ENCODE measurements at places on chromosomes 7 and 10.

GRCh38 chr10:49751216-49751615 is 10.9 kb downstream of the OGDHL start:
- DNase-seq: no peak

GRCh38 chr10:89479771-89480446 is 55.5 kb downstream of the SLC16A12 start:
- peak; percentile 46 for DNase-seq

DNA sequence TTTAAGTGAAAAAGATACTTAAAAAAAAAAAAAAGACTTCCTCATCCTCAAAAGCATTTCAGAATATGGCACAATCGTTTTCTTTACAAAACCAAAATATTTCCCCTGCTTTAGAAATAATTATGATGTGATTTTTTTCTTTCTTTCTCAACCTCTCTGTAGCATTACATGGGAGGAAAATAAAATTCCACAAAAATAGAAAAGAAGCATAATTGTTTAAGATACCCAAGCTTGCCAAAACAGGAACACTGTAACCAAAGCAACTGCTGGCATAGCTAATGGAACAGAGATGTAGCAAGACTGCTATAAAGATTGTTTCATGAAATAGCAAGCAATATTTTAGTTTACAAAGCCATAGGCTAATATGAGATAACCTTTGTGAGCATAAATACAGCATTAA is 75.6 kb upstream of the GPR22 start:
- no peak for DNase-seq

DNA sequence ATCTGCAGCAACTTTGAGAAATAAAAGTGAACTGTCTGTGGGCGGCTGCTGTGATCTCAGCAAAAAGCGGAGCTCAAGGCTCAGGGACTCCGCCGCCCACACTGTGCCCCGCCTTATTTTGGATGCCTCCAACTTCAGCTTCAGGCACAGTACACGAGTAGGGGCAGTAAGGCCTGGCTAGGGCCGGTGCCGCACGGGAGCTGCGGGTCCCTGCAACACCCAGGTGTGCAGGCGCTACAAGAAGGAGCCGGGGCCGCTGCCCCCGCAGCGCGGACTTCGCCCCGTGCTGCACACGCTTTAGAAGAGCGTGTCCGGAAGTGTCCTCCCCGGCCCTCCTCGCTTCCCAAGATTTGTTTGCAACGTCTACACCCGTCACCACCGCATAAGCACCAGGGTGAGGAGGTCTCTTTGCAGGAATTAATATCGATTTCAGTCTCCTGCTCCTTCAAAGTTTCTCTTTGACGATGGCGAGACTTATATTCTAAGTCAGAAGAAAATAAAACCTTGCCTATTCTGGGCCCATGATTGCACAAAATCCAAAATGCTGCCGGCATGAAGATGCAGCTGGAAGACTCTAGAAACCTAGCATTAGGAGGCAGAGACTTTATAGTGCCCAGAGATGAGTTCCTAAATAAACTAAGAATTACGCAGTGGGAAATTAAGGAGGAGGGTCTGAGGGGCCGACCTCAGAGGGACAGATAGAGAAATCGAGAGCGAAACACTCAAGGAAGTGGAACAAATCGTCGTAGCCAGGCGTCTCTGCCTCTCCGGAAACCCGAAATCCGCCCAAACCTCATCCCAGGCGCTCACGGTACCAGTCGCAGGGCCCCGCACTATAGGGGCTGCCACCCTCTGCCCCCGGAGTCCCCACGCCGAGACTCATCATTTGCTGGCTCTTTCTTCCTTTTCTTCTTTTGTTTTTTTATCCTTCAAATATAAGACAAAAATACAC is 6.4 kb downstream of the VAX1 start:
- DNase-seq: no peak

- DNase-seq: no peak
Measured at GRCh38 chr7:23473844-23474093, 3.5 kb upstream of the IGF2BP3 start.

- no peak for DNase-seq
Measured at GRCh38 chr7:135914346-135914745, 62.8 kb downstream of the MTPN start.

DNA sequence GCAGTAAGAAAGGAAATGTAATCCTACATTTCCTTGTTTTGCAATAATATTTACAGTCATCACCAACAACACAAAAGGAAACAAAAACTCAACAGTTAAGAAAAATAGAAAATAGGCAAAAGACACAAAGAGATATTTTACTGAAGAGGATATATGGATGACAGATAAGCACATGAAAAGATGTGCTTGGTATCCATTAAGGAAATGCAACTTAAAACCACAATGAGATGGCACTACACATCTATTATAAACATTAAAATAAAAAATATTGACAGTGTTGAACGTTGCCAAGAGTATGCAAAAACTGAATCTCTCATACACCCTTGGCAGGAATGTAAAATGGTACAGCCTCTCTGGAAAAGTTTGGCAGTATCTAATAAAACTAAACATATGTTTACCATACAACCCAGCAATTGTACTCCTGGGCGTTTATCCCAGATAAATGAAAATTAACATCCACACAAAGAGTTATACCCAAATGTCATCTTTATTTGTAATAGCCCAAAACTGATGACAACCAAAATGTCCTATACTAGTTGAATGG is 5.4 kb downstream of the CEP41 start:
- DNase-seq: no peak

- DNase-seq: no peak
Measured at GRCh38 chr10:71726580-71727104, 7.1 kb upstream of the C10orf105 start.

DNA sequence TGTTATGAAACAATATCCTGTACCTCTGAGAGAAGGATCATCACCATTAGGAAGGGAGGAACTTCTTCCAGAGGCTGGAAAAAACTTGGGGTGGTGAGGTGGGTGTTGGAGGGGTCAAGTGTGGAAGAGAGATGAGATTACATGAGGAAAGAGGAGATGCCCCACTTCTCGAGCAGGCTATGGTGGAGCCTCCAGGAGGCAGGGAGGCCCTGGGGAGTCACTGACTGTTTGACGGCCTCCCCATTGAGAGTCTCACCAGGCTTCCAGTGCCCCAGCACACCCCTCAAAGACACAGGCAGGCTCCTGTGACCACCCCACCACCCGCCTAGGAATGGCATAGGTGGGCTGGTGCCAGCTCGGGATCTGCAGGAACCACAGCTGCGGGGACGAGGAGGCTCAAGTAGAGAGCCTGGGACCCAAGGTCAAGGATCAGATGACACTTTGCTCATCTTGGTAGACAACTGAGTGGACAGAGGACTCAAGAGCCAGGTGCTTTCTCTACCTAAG is 185.3 kb upstream of the GDF10 start:
- DNase-seq: no peak

DNA sequence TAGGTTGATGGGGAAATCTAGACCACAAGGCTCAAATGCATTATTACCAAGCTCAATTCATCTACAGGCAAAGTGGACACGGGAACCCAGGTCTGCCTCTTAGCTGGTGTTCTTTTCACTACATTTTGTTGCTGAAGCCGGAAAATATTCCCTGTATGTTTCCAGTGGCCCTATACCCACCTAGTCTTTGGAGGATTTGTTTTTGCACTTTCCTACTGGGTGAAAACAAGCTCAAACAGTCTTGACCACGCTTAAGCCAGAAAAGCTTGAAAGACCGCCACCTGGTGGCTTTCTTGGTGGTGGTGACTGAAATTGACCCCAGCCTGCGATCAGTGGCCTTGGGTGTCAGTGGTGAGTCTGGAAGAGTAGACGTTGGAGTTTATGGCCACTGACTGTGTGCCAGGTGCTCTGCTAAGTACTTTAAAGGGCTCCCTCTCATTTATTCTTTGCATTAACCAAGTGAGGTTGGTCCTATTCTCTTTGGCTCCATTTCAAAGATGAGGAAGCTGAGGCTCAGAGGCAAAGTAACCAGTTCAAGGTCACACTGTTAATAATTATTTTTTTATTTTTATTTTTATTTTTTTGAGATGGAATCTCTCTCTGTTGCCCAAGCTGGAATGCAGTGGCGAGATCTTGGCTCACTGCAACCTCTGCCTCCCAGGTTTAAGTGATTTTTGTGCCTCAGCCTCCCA is 11.1 kb upstream of the CRTAC1 start:
- DNase-seq: peak; percentile 38

GRCh38 chr10:30821994-30822692 is 192.6 kb upstream of the LYZL2 start:
- DNase-seq: no peak

GRCh38 chr10:44890696-44891563 is 20.2 kb upstream of the TMEM72 start:
- DNase-seq: no peak

- no peak for DNase-seq
Measured at GRCh38 chr7:110105840-110106239, 985.1 kb upstream of the LRRN3 start.

- DNase-seq: peak; percentile 75
Measured at GRCh38 chr10:101367569-101368453, 13.8 kb downstream of the BTRC start.
